ENCODE measurements at places on chromosomes 11 and 22.

- DNase-seq = no peak
Observed at GRCh38 chr22:24323695-24324094, 53.1 kb downstream of the SPECC1L start.

DNA sequence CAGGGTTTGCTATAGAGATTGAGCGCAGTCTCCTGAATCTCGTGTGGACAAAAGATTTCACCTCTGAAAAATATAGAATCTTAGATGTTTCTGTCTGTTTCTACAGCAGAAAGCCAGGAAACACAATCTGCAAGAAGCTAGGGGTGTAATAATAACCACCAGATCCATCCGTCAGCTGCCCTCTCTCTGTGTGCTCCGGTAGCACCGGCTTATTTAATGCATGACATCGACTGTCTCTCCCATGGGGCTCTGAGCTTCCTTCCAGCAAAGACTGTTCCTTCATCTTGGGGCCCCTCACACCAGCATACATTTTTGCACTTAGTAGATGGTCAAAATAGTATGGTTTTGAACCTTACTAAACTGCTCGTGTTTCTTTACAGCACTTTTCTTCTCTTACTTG lies 20.2 kb downstream of the BARX2 start:
- no peak for DNase-seq

DNA sequence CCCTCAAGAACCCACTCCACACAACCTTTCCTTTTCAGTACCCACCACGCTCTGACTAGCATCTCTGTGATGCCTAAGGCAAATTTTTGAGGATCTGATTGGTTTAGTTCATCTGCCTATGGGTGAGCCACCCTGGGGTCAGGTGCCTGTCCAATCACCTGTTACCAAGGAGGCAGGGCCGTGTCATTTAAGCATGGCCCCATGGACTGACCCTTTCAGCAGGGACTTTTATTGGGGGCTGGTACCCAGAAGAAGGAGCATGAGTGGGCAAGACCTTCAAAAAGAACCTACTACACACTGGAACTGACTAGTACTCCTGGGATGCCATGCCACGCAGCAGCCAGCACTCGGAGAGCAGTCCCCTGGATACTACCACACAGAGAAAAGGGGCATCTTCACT lies 28.4 kb downstream of the C11orf91 start:
- no peak for DNase-seq

- DNase-seq = no peak
Observed at GRCh38 chr11:66850235-66850587, 6.7 kb upstream of the LRFN4 start.

DNA sequence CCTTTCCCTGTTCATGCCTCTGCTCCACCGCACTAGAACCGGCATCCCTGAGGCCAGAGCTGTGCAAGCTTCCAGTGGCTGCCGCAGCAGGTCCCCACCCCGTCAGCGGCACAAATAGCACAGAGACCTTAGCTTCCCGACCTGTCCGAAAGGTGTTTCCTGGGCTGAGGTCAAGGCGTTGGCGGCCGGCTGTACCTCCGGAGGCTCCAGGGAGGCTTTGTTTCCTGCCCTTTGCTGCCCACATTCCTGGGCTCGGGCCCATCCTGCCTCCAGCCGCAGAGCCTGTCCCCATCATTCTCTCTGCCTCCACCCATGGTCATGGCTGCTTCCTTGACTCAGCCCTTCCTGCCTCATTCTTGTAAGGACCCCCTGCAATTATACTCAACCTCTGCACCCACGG lies 31.2 kb downstream of the ARHGAP8 start:
- DNase-seq = no peak

DNA sequence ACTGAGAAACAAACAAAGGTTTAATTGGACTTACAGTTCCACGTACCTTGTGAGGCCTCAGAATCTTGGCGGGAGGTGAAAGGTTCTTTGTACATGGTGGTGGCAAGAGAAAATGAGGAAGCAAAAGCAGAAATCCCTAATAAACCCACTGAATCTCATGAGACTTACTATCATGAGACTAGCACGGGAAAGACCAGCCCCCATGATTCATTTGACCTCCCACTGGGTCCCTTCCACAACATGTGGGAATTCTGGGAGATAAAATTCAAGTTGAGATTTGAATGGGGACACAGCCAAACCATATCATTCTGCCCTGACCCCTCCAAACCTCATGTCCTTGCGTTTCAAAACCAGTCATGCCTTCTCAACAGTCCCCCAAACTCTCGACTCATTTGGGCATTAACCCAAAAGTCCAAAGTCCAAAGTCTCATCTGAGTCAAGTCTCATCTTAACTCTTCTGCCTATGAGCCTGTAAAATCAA lies 617.4 kb downstream of the CNTN5 start:
- no peak for DNase-seq

DNA sequence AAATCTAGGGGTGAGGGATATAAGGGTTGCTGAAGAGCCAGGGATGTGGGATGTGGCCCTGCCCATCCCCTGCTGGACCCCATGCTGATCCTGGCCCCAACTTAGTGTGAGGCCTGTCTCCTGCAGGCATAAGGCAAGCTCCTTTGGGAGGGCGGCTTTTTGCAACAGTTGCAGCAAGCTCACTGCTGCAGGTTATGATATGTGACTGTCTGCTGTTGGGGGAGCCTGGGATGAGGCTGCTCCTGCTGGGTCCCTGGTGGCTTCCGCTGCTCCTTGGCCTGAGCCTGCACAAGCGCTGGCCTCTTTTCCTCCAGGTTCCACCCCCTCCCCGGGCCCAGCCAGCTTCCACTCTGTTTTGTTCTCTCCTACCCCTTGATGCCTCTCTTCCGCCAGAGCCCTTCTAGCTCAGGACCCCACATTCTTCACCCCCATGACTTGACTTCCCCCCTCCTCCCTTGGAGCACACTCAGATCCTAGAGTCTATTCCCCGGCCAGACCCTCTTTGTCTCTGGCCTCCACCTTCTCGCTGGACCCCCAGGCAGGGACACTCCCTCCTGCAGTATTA lies 35.0 kb upstream of the SYT13 start:
- DNase-seq = no peak

DNA sequence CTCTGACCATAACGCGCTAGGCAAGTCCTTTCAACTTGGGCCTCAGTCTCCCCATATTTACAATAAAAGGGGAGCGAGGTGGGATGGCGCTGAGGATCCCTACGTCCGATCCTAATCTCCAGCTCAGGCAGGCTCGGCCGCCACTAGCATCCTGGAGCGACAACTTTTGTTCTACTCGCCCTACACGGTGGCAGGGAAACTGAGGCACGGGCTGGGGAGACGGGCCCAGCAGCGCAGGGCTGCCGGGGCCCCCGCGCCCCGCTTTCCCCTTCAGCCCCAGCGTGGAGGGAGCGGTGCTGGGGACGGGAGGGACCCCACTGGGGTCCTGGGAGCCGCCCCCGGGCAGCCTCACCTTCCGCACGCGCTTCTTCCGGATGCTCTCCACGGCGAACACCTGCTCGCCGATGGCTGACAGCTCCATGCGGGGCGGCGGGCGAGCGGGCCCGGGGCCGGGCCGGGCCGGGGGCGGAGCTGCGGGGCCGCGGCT lies 413 bp downstream of the CBX7 start:
- DNase-seq = no peak

GRCh38 chr11:132373405-132374143 lies 1003.2 kb downstream of the NTM start:
- no peak for DNase-seq

GRCh38 chr11:74683279-74683871 lies 47.9 kb downstream of the CHRDL2 start:
- no peak for DNase-seq

GRCh38 chr22:37244922-37245722 lies 1.1 kb upstream of the RAC2 start:
- peak; percentile 70 for DNase-seq

DNA sequence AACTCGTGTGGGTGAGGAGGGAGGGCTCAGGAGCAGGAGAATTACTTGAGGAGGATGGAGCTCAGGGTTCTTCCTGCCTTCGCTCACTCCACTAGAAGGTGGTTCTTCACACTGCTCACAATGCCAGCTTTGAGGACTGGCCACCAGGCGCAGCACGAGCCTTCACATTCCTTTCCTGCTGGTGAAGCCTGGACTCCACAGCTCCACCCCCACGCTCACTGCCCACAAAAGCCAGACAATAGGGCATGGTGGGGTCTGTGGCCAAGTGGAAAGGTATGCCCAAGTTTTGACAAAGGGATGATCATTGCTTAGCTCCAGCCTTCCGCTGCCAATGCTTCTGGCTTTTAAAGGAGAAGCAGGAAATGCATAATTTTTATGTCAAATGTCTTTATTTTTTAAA lies 58.0 kb upstream of the FADD start:
- DNase-seq = no peak

- peak; percentile 82 for DNase-seq
Observed at GRCh38 chr11:95363164-95363563, 132.2 kb upstream of the SESN3 start.

- no peak for DNase-seq
Observed at GRCh38 chr11:119904531-119905035, 175.6 kb upstream of the NECTIN1 start.

- no peak for DNase-seq
Observed at GRCh38 chr11:57210781-57211180, 26.3 kb downstream of the APLNR start.

DNA sequence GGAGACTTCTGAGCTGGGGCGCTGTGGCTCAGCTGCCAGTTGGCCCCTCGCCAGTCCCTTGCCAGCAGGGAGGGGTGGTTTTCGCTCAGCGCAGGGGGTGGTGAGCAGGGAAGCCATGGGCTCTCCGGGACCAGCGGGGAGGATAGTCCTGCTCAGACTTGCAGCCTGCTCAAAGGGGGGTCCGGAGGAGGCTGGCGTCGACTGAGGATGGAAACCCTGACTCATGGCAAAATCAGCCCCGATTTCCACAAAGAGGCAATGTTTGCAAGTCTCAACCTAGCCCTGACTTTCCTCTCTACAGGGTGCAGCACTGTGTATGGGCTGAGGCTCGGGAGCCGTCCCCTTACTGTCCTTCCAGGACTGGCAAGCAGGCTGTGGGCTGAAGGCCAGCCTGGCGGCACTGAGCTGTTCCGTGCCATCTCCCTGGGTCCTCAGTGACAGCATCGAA lies 35.1 kb downstream of the FBLN1 start:
- DNase-seq = peak; percentile 11

- no peak for DNase-seq
Observed at GRCh38 chr11:12854829-12855228, 154.3 kb upstream of the RASSF10 start.

GRCh38 chr11:75593286-75593915 lies 31.3 kb downstream of the SERPINH1 start:
- no peak for DNase-seq

DNA sequence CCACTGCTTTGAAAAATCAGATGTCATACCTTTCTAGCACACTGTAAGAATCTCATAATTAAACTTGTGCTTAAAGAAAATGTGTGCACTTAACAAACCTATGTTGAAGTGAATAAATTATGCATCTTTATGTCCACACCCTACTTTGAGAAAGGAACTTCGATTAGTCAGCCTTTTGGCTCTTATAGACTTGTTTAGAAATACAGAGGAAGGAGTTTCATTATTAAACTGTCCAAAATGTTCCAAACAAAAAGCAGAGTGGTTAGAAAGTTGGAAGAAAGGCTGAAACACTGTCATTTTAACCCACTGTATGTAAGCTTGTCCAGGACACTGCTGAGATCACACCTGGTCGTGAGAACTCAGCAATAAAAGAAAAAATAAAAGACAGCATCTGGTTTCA lies 863.2 kb upstream of the CHORDC1 start:
- no peak for DNase-seq

- no peak for DNase-seq
Observed at GRCh38 chr11:97354576-97354975, 964.8 kb downstream of the JRKL start.

DNA sequence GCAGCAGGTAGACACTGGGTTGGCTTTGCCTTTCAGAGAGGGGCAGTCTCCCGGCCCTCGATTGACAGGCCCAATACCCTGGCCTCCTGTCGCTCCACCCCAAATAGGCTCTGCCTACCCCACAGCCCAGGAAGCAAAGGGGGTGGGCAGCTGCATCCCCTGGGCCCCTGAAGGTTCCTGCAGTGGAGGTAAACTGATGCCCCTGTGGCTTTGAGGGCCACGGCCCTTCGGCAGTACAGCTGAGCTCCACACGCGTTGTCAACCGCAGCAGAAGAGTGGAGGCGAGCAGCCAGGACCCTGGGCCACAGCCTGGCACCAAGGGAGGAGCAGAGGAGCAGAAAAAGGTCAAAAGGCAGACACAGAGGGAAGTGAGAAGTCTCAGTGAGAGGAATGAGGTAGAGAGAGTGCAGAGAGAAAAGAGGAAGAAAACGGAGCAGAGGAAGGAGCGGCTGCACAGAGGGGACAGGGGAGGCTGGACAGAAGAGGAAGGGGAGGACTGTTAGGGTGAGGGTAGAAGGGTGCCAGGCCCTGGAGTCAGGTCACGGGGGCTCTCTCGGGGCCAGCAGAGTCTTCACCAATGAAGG lies 64.0 kb downstream of the SLC22A12 start:
- peak; percentile 86 for DNase-seq

DNA sequence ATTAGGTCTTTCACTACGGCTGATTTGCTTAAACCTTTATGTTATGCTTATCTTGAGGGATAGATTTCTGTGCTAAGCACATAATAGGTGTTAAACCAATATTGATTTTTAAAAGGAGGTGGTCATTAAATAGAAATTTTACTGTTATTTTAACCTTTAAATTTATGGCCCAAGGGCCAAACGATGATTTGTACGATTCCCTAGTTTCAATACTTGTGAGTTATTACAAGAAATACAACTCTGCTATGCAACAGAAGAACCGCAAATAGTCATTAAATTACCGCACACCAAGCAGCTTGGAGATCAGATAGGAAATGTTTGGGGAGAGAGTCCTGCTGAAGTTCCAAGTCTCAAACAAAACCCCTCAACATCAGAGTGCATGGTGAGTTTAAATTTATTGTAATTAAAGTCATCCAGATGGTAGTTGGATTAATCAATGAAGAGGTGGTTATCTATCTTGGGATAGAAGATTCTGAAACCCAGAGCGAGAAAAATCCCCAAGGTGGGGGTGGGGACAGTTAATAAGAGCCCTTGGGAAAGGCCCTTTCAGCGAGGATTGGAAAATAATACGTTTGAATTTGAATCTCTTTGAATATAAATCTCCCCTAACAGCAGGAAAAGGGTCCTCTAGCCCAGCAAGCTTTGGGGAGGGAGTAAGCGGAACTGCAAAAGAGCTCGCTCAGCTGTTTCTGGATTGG lies 805 bp upstream of the QSER1 start:
- DNase-seq = peak; percentile 51

DNA sequence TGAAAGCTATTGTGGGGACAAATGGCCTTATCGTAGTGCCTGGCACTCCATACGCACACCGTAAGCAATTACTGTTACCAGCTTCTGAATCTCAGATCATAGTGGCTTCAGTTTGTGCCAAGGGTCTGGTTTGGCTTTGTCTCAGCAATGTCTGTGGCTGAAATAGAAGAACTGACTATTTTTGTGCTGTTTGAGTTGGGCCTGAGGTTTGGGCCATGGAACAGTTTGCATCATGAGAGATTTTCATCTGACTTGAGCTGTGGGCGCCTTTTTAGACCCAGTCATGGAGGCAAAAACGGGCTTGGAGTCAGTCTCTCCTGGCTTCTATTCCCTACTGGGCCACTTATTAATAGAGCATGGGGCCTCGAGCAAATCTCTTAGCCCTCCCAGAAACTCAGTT lies 121.1 kb upstream of the CRYBB3 start:
- DNase-seq = no peak

Data from NB4 (cell line).